ENCODE measurements at places on chromosomes 2 and 18.

DNA sequence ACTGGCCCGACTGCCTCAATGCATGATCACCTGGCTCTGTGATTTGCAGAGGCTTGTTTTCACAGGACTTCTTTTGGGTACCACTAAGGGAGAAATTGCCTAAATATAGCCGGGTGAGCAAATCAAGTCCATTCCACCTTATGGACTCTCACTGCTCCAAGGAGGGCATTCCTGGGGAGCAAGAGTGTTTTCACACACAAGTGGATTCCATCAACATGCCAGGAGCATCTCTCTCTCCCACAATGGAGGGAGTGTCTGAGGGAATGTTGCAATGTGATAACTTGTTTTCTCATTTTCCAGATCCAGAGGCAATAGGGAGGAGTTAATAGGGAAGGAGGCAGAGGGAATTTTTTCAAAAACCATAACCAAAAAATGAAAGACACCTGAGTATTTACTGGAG, 250.7 kb downstream of the SATB2 start:
- no peak for DNase-seq

- no peak for DNase-seq
These were observed 632.9 kb upstream of the CELF4 start for GRCh38 chr18:38198526-38198925.

GRCh38 chr2:85183479-85183878, 50.3 kb downstream of the TCF7L1 start:
- DNase-seq = no peak

DNA sequence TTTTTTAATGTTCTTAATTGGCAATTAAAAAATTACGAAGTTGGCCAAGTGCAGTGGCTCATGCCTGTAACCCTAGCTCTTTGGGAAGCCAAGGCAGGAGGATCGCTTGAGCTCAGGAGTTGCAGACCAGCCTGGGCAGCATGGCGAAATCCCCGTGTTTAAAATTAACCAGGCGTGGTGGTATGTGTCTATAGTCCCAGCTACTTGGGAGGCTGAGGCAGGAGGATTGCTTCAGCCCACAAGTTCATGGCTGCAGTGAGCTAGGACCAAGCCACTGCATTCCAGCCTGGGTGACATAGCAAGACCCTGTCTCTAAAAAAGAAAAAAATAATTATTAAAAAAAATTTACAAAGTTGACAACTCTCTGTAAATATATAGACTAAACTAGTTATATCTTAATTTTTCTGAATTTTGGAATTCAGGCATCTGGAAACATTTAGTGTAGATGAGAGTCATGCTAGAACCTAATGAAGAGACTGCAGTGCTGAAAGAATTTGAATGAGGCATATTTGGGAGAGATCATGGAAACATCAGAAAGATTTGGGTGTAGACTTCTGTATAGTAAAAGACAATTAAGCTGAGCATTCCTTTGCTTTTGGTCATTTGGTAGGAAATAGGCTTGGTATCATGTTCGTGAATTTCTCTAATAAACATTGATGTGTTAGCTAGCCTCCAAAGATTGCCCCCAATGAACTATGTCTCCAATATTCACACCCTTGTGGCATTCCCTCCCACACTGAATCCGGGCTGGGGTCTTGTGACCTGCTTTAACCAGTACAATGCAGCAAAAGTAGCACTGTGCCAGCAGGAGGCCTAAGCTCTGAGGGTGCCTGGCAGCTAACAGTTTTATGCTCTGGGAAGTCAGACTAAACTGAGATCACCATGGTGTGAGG, 4.2 kb upstream of the ROCK1 start:
- DNase-seq = no peak

DNA sequence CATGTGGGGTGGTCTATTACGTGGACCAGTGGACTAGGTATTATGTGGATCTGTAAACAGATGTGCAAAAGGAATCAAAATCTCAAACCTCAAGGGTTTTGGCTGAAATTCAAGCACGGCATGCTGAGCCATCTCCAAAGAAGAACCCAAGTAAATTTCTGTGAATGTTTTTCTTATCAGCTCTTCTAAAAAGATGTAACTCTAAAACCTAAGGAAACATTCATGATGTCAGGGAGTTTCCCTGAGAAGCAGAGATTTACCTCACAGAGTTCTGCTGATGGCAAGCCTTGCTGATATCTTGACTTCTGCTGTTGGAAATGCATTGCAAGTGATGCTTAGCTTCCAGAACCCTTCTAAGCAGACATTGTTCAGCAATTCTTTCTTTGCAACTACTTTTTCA, 21.6 kb downstream of the DSG4 start:
- DNase-seq = no peak

DNA sequence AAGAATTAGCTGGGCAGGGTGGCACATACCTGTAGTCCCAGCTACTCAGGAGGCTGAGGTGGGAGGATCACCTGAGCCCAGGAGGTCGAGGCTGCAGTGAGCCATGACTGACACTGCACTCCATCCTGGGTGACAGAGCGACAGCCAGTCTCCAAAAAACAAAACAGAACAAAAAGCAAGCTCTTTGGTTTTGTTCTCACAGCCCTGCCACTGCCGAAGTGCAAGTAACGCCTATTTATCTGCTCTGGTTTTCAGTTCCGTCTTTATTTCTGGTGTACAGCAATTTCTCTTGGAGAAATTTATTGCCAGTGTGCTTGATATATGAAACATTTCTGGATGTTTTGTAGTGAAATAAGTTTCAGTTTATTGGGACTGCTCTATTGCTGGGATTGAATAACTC, 61.9 kb downstream of the RAB10 start:
- DNase-seq = no peak

- DNase-seq = no peak
These were observed 20.9 kb downstream of the MMADHC start for GRCh38 chr2:149566652-149567051.

- DNase-seq = no peak
These were observed 79.1 kb downstream of the MCFD2 start for GRCh38 chr2:46836295-46837111.

DNA sequence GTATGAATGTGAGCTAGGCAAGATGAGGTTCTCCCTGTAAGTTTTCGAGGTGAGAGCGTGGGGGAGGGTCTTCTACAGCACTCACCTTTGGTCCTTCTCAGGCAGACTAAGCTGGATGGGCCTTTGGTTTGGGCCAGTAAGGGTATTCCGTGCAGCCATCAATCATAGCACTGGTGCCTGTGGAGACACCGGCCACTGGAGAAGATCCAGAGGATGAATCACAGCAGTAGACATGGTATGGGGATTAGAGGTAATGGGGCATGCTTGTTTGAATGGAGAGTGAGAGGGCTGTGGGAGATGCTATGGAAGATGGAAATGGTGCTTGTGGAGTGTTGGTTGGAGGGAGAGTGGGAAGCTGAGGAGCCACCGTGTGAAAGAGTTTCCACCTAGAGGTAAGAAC, 16.1 kb downstream of the MAPRE3 start:
- no peak for DNase-seq

DNA sequence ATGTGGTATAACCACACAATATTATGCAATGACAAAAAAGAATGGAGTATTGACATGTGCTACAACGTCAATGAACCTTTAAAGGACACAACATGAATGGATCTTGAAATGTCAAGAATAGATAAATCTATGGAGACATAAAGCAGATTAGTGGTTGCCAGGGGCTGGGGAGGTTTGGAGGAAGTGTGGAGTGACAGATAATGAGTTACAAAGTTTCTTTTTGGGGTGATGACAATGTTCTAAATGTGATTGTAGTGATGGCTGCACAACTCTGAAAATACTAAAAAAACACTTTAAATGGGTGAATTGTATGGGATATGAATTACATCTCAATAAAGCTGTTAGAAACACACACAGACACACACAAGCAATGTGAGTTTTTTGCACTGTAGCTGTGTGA, 37.4 kb upstream of the C1D start:
- no peak for DNase-seq

All from stimulated activated naive B cell treated with anti-CD40 and anti-IgM and Interleukin-4, amounts not matched to agents 10 μg/mL and 1 μg/mL and 100 μg/mL, for 72 hours (primary cell).